Activated naive CD4-positive, alpha-beta T cell treated with anti-CD3 and anti-CD28 coated beads, Interleukin-2, amount 50 U/mL, for 72 hours (primary cell): ENCODE measurements at places on chromosomes 13 and 19.

- no peak for DNase-seq
These were observed 169.9 kb downstream of the FLT1 start for GRCh38 chr13:28325022-28325421.

- DNase-seq = no peak
These were observed 25.1 kb upstream of the ZNF850 start for GRCh38 chr19:36797786-36798108.

GRCh38 chr13:80037505-80037888, 303.4 kb downstream of the SPRY2 start:
- DNase-seq = no peak

DNA sequence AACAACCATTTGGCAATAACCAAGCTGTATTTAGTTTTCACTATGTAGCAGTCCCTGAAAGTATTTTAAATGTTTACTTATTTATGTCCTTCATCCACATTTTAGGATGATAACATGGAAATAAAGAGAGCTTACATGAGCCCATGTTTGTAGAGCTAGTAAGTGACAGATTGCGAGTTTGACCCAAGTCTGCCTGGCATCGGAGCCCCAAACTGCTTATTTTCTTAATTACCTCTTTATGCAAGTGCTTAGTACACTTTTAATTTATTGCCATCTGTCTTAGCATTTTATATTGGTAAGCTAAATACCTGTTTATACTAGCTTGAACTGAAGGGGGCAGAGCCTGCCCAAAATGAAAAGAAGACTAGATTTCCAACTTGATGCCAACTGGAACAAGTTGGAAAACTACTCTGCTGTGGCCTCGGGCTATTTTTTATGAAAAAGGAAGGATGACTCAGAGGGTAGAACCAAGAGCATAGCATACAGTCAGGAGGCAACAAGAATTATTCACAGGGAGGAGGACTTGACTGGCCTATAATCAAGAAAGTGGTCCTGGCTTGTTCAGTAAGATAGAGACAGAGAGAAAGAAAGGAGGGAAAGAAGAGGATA, 150.2 kb downstream of the NDFIP2 start:
- no peak for DNase-seq
